ENCODE measurements at places on chromosomes 1 and 21. TPM values are rescaled to one million over a fixed set of nuclear protein-coding genes. Genes with fewer than 3 reads are reported as not detected.
A peak's percentile ranks its signal among the peaks of the same experiment; 100 is the strongest.

- no peaks in the 10 kb centered on the region for H3K36me3 ChIP-seq
- no peak for DNase-seq
- peak overlapping the region; percentile 7 for H3K27ac ChIP-seq
Measured at GRCh38 chr1:87902830-87903229, 574.1 kb downstream of the LMO4 start.

DNA sequence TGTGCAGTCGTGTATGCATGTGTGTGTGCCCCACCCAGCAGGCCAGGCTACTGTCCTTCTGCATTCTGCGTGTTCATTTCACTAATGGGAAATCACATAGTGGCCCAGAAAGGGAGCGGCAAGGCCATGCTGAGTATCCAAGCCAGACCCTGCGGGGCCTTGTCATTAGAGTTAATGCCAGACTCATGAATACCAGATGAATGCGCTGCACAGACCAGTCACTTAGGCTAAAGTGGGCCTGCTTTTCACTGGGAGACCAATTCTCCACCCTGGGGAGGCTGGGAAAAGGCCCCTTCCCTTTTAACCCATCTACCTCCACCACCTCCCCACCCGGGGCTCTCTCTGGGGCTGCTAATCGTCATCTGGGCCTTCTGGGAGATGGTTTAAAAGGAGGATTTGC is 17.0 kb upstream of the GRIK3 start:
- no peak overlapping the region for H3K27ac ChIP-seq
- H3K36me3 ChIP-seq, result no peaks in the 10 kb centered on the region
- H3K4me3 ChIP-seq, result no peak overlapping the region
- H3K4me1 ChIP-seq, result no peaks in the 10 kb centered on the region
- no peak for DNase-seq
- H3K27me3 ChIP-seq, result peaks cover 74% of the 10 kb centered on the region

GRCh38 chr1:13930151-13930550 is 230.2 kb downstream of the PRDM2 start:
- no peaks in the 10 kb centered on the region for H3K4me1 ChIP-seq
- H3K4me3 ChIP-seq, result no peak overlapping the region
- H3K36me3 ChIP-seq, result no peaks in the 10 kb centered on the region
- peaks cover 63% of the 10 kb centered on the region for H3K27me3 ChIP-seq

DNA sequence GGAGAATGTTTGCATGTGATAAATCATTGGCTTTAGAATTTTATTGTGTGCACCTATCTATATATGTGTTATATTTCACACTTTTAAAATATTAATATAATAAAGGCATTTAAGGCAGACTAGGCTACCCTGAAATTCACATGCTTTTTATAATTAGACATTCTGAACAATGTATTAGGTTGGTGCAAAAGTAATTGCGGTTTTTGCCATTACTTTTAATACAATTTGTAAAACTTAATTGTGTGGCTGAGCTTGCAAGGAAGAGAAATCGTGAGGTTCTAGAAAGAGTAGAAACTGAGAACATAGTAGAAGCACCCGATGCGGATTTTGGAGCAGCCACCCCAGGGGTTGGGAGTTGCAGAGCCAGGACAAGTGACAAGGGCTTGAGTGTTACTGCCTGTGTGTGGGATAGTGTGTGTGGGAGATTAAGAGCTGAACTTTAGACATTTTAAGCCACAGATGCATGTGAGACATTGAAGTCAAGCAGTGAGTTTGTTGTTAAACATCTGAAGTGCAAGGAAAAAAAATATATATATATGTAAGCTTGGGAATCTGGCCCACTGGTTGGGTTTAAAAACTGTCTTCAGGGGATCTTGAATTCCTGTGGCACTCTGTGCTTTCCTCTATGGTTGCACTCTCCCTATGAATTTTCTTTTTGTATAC is 244.5 kb downstream of the TM2D1 start:
- no peak overlapping the region for H3K27ac ChIP-seq
- H3K4me3 ChIP-seq, result no peak overlapping the region

GRCh38 chr1:55353707-55354620 is 138.8 kb upstream of the USP24 start:
- peak; percentile 23 for DNase-seq
- H3K36me3 ChIP-seq, result no peaks in the 10 kb centered on the region
- H3K4me1 ChIP-seq, result peaks cover 28% of the 10 kb centered on the region
- H3K4me3 ChIP-seq, result no peak overlapping the region
- no peaks in the 10 kb centered on the region for H3K27me3 ChIP-seq

DNA sequence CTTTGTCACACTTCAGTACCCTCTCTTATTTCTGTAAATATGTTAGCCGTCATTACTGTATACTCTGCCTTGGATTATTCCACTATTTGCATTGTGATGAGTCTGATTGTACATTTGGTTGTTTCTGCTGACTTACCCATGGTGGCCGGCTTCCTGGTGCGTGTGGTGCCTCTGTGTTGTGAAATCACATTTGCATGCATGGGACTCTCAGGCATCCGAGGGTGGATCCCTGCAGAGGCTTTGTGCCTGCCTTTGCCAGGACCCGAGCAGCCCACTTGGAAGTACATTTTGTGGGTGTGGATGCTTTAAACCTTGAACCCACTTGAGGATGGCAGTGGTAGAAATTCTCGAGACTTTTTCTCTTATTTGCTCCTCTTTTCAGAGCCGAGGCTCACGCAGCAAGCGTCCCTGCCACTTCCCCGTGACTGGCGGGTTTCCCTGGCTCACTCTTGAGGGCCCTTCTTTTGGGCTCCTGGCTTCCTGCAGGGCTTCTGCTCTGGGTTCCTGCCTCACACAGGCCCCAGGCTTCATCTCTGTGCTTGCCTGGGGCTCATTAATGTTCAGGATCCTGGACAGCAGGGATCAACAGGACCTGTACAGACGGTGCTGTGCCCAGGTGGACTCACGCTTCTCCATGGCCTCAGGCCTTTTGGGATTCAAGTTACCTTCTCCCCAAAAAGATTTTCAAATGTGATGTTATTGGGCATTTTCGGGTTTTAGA is 36.6 kb downstream of the POFUT2 start:
- no peaks in the 10 kb centered on the region for H3K36me3 ChIP-seq
- H3K27ac ChIP-seq, result no peak overlapping the region
- H3K27me3 ChIP-seq, result peaks cover 44% of the 10 kb centered on the region
- H3K4me3 ChIP-seq, result no peak overlapping the region
- no peak for DNase-seq
- peaks cover 10% of the 10 kb centered on the region for H3K4me1 ChIP-seq

- no peaks in the 10 kb centered on the region for H3K4me1 ChIP-seq
- H3K36me3 ChIP-seq, result no peaks in the 10 kb centered on the region
- no peak for DNase-seq
- H3K27me3 ChIP-seq, result no peaks in the 10 kb centered on the region
- H3K27ac ChIP-seq, result no peak overlapping the region
- H3K4me3 ChIP-seq, result no peak overlapping the region
Measured at GRCh38 chr1:35044431-35044830, 12.7 kb upstream of the ZMYM6 start.

GRCh38 chr21:27555996-27556395 is 589.1 kb upstream of the ADAMTS5 start:
- peaks cover 2% of the 10 kb centered on the region for H3K4me1 ChIP-seq
- no peak for DNase-seq
- no peak overlapping the region for H3K4me3 ChIP-seq
- H3K27ac ChIP-seq, result no peak overlapping the region
- H3K27me3 ChIP-seq, result no peaks in the 10 kb centered on the region
- no peaks in the 10 kb centered on the region for H3K36me3 ChIP-seq

- no peaks in the 10 kb centered on the region for H3K27me3 ChIP-seq
- DNase-seq, result no peak
- H3K4me1 ChIP-seq, result peaks cover 79% of the 10 kb centered on the region
- peaks cover 12% of the 10 kb centered on the region for H3K36me3 ChIP-seq
Measured at GRCh38 chr1:28078262-28078661, 10.1 kb downstream of the EYA3 start.

- H3K27me3 ChIP-seq, result no peaks in the 10 kb centered on the region
- peaks cover 12% of the 10 kb centered on the region for H3K4me1 ChIP-seq
- no peak overlapping the region for H3K27ac ChIP-seq
- H3K4me3 ChIP-seq, result no peak overlapping the region
- no peak for DNase-seq
Measured at GRCh38 chr1:65113298-65113697, 34.7 kb upstream of the AK4 start.

GRCh38 chr1:38818175-38818976 is 41.2 kb downstream of the RRAGC start:
- H3K4me3 ChIP-seq, result peak overlapping the region; percentile 57
- no peak overlapping the region for H3K27ac ChIP-seq
- no peaks in the 10 kb centered on the region for H3K36me3 ChIP-seq
- peaks cover 13% of the 10 kb centered on the region for H3K4me1 ChIP-seq
- H3K27me3 ChIP-seq, result peaks cover 99% of the 10 kb centered on the region

- H3K4me1 ChIP-seq, result peaks cover 41% of the 10 kb centered on the region
- no peak for DNase-seq
- no peaks in the 10 kb centered on the region for H3K27me3 ChIP-seq
- no peak overlapping the region for H3K27ac ChIP-seq
- H3K36me3 ChIP-seq, result no peaks in the 10 kb centered on the region
Measured at GRCh38 chr1:81666586-81666985, 134.1 kb upstream of the ADGRL2 start.

GRCh38 chr1:199573047-199573446 is 454.5 kb upstream of the NR5A2 start:
- H3K4me3 ChIP-seq, result no peak overlapping the region
- H3K27ac ChIP-seq, result no peak overlapping the region
- H3K4me1 ChIP-seq, result no peaks in the 10 kb centered on the region
- no peak for DNase-seq
- no peaks in the 10 kb centered on the region for H3K27me3 ChIP-seq

DNA sequence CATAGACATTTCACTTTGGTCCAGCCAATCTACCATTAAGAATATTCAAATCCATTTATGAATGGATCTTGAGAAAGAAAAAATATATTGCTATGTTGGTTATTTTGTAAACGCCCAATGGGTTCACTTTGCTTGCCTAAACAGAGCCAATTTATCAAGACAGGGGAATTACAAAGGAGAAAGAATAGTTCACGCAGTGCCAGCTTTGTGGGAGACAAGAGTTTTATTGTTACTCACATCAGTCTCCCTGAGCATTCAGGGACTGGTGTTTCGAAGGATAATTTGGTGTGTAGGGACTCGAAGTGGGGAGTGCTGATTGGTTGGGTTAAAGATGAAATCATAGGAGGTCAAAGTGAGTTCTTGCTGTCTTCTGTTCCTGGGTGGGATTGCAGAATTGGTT is 135.3 kb downstream of the GABPA start:
- H3K4me3 ChIP-seq, result no peak overlapping the region
- no peaks in the 10 kb centered on the region for H3K4me1 ChIP-seq
- DNase-seq, result no peak
- H3K27me3 ChIP-seq, result no peaks in the 10 kb centered on the region
- no peaks in the 10 kb centered on the region for H3K36me3 ChIP-seq
- no peak overlapping the region for H3K27ac ChIP-seq

DNA sequence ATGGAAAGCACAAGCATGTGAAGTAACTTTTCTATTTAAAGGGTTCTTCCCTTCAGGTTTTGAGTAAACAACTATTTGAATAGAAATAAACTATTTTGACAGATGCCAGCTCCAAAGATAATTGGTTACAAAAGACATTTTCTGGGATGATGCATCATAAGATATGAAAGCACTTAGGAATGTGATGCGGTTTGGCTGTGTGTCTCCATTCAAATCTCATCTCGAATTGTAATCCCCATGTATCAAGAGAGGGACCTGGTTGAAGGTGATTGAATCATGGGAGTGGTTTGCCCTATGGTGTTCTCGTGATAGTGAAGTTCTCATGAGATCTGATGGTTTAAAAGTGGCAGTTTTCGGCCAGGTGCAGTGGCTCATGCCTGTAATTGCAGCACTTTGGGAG is 6.4 kb downstream of the DISP1 start:
- no peak for DNase-seq
- H3K27ac ChIP-seq, result no peak overlapping the region
- H3K4me3 ChIP-seq, result no peak overlapping the region
- no peaks in the 10 kb centered on the region for H3K27me3 ChIP-seq
- H3K36me3 ChIP-seq, result no peaks in the 10 kb centered on the region
- peaks cover 6% of the 10 kb centered on the region for H3K4me1 ChIP-seq

GRCh38 chr1:172973424-172973823 is 77.3 kb downstream of the TNFSF18 start:
- H3K36me3 ChIP-seq, result no peaks in the 10 kb centered on the region
- no peaks in the 10 kb centered on the region for H3K27me3 ChIP-seq
- H3K4me3 ChIP-seq, result no peak overlapping the region

GRCh38 chr1:81439046-81439823 is 361.5 kb upstream of the ADGRL2 start:
- H3K4me1 ChIP-seq, result peaks cover 30% of the 10 kb centered on the region
- DNase-seq, result no peak
- H3K27ac ChIP-seq, result no peak overlapping the region
- no peaks in the 10 kb centered on the region for H3K27me3 ChIP-seq
- no peak overlapping the region for H3K4me3 ChIP-seq
- H3K36me3 ChIP-seq, result no peaks in the 10 kb centered on the region

GRCh38 chr1:172360511-172360910 is 60.0 kb upstream of the C1orf105 start:
- H3K27ac ChIP-seq, result no peak overlapping the region
- peaks cover 55% of the 10 kb centered on the region for H3K4me1 ChIP-seq
- no peak for DNase-seq
- H3K4me3 ChIP-seq, result no peak overlapping the region
- no peaks in the 10 kb centered on the region for H3K36me3 ChIP-seq

GRCh38 chr1:175530183-175530582 is 213.2 kb downstream of the TNR start:
- no peaks in the 10 kb centered on the region for H3K36me3 ChIP-seq
- H3K27ac ChIP-seq, result no peak overlapping the region
- no peak for DNase-seq
- H3K4me3 ChIP-seq, result no peak overlapping the region
- H3K4me1 ChIP-seq, result no peaks in the 10 kb centered on the region
- H3K27me3 ChIP-seq, result peaks cover 37% of the 10 kb centered on the region

DNA sequence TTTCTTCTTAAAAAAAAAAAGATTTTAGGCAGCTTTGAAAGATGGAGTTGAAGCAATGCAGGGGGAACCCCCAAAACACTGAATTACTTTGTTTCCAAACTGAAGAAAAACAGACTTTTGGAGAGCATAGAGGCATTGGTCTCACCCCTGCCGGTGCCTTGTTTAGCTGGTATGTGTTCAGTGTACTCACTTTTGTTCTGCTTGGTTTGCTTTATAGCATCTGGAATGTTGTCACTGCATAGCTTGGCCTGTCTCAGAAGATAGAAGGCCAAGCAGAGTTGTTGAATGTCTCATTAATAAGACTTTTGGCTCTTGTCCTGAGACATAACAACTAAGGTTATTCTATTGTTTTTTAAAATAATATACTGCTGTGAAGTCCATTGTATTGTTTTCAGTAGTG is 6.9 kb downstream of the THRAP3 start:
- H3K36me3 ChIP-seq, result peaks cover 45% of the 10 kb centered on the region
- H3K4me3 ChIP-seq, result peak overlapping the region; percentile 24
- H3K27ac ChIP-seq, result peak overlapping the region; percentile 43
- H3K4me1 ChIP-seq, result peaks cover 98% of the 10 kb centered on the region

CD5L gene
- total RNA-seq, result 0.52 TPM

KANK4 gene
- 0.11 TPM for total RNA-seq

RAB3B gene
- total RNA-seq, result not detected

GRHL3 gene
- not detected for total RNA-seq

NMNAT2 gene
- 3.4 TPM for total RNA-seq
